ENCODE measurements at places on chromosomes 3 and 15.
A peak's percentile ranks its signal among the peaks of the same experiment; 100 is the strongest.

DNA sequence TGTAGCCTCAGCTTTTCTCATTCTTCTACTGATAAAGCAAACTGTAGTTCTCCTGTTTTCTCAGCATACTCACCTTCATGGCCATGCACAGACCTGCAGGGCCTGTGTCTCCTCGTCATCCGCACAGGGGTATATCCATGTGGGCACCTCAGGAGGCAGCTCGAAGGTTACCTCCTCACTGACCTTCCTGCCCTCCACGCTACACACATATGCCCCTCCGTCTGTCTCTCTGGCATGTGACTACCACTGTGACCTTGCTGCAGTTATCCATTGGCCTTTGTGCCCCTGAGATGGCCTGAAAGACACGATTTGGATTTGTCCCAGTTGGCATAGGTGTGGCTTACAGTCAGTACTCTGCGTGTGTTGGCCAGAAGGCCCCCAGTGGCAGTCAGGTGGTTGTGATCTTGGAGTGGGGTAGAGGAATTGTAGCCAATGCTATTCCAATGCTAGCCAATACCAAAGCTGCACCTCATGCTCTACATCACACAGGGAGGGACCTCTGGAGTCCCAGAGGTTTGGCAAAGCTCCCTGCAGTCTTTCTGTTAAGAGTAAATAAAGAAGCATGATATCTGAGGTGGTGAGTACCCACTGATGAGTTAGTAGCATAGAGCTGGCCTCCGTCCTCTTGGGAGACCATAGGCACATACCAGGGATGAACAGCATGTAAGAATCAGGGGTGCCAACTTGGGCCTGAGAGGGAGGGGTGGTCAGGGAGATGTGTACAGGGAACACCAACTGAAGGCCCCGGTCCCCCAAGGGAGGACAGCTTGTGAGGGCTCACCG, 143.4 kb downstream of the EEFSEC start:
- DNase-seq: no peak

DNA sequence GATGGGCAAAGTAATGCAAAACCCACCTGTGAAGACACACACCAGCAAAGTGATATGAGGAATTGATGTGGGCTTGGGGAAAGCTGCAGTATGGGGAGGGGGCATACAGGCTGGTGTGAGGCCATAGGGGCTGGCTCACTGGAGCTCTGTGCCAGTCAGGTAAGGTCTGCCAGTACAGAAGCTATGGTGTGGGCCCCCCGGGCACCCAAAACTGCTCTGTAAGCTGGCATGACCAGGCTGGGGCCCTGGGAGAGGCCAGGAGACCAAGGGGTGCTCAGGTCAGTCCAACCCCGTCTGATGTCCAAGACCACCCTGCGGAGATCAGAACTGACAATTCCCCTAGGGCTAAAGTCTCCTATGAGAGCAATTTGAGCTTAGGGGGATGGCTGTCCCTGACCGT, 163.1 kb downstream of the KCNMB2 start:
- no peak for DNase-seq

DNA sequence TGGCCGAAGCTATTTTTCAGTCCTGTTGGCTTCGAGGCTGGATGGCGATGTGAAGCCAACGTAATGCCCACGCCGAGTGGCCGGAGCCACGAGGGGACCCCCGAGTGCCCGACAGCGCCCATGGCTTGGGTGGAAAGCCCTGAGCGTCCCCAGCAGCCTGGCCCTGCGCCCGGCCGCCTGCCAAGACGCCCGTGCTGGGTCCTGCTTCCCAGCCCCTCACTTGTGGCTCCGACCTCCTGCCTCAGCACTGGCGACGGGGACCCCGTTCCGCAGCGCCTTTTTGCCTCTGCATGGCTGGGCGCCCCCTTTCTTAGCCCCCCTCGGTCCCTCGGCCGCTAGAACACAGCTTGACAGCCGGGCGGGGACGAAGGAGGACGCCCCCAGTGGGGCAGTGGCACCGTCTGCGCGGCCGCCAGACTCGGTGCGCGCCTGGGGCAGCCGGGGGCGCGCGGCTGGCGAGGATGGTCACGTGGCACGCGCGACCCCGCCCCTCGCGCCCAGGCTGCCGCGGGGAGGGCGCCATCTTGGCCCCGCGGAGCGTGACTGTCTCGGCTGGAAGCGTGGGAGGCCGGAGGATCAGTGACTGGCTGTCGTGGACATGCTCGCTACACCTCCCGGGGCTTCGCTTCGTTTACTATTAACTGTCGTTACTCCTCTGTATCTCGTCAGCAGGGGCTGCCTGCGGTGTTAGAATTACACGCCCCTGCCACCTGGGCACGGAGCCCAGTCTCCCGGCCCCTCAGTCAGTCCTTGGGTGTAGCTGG, 626 bp upstream of the GPR176 start:
- DNase-seq: peak; percentile 63

DNA sequence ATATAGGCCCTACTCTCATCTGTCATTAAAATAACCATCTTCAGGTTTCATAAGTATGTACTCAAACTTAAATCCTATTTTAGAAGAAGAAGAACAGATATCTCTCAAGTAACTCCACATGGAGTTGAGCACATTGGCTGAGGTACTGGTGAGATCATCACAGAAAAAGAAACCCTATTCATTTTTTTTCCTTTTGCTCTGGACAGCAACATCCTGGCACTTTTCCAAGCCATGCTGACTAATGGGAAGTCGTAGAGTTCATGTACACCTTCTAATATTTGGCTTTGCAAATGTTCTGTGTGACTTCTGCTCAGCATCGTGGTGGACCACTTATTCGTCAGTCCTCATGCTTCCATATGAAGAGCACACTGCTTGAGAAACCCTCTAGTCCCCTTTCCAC, 336.0 kb upstream of the KCNH8 start:
- no peak for DNase-seq

- no peak for DNase-seq
These were observed 902 bp upstream of the ZCWPW2 start for GRCh38 chr3:28347374-28348264.

- no peak for DNase-seq
These were observed 4.5 kb upstream of the DNAH1 start for GRCh38 chr3:52311576-52312119.

GRCh38 chr3:4432259-4432658, 34.8 kb downstream of the SUMF1 start:
- DNase-seq: no peak

GRCh38 chr15:47794252-47794914, 77.1 kb downstream of the SEMA6D start:
- DNase-seq: no peak

DNA sequence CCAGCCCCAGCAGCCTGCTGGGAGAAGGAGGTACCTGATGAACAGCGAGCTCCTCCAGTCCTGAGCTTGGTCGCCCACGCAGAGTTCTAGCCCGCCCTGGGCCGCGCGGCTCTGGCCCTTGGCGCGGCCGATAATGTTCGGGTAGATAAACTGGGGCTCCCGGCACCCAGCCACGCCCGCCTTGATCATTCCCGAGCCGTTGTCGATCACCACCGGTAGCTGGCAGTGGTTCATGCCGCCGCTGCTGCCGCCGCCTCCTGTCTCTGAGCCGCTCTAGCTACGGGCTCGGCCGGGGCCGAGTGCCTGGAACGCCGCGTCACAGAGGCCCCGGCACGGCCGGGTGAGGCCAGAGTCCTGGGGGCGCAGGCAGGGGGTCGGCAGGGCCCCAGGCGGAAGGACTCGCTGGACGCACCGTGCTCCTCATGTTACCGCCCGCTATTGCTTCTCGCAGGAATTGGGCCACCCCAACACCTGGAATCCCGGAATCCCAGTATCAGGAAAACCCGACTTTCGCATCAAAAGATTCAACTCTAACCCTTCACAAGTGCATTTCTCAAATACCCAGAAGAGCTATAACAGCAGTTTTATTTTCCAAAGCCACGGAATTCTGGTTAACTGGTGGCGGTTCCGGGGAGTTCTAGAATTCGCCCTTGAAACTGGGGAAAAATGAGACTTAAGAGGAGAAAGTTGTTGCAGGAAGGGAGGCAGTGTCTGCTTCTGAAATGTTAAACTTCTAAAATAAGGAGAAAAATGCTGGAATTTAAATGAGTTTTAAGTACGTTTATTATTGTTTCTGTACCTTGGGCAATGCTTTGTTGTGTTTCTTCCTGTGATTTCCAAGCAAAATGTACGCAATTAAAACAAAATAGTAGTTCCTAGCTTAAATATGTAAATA, at the start of gene ACTRT3:
ACTRT3 (minus strand) TSS at position 275 of the 895 bp plus-strand sequence; CDS start at position 234, 41 bp downstream.
- DNase-seq: peak; percentile 54

GRCh38 chr3:108806316-108806715, 16.3 kb upstream of the TRAT1 start:
- no peak for DNase-seq

DNA sequence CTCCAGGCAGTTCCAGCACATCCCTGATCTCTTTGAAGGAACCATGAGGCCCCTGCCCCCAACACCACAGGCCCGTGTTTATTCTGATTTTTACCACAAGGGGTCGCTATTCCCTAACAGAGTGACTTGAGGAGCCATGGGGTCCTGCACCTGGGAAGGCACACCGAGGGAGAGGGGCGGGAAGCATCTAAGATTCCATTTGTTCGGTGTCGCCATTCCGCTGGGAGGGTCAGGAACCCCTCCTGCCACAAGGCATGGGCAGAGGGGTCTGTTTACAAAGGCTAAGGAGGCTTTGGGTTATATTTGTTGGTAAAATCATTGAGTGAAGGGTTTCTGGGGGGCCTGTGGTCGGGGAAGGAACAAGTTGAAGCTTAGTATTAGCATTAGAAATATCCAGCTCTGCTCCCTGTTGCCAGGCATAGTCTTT, 77.1 kb downstream of the WDR76 start:
- peak; percentile 57 for DNase-seq
